ENCODE measurements at places on chromosomes 5 and 9.

- DNase-seq, result peak; percentile 18
Observed at GRCh38 chr5:88203981-88204750, 64.5 kb downstream of the TMEM161B start.

DNA sequence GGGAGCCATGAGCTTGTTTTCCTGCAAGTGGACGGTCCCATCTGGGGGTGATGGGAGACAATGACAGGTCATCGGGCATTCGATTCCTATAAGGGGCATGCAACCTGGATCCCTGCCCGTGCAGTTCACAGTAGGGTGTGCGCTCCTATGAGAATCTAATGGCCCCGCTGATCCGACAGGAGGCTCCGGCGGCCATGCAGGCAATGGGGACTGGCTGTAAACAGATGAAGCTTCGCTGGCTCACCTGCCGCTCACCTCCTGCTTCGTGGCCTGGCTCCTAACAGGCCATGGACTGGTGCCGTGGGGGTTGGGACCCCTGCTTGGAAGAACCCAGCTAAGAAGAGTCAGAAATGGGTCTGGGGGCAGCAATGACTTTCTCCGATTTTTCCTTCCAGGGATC, 21.0 kb downstream of the PAEP start:
- no peak for DNase-seq

DNA sequence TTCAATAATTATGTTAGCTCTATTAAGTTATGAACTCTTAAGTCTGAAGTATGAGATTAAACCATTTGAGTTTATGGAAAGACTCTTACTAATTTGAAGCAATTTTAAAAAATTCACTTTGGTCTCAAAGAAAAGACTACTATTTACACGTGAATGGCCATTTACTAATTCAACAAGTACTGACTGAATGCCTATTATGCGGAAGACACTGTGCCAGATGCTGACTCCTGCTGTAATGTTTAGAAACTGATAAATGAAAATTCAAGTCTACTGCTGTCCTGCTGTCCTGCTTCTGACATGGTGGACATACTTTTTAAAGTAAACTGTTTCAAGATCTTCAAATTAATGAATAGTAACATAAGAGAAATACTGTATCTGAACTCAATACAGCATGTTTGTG, 116.2 kb downstream of the MPDZ start:
- DNase-seq, result no peak

DNA sequence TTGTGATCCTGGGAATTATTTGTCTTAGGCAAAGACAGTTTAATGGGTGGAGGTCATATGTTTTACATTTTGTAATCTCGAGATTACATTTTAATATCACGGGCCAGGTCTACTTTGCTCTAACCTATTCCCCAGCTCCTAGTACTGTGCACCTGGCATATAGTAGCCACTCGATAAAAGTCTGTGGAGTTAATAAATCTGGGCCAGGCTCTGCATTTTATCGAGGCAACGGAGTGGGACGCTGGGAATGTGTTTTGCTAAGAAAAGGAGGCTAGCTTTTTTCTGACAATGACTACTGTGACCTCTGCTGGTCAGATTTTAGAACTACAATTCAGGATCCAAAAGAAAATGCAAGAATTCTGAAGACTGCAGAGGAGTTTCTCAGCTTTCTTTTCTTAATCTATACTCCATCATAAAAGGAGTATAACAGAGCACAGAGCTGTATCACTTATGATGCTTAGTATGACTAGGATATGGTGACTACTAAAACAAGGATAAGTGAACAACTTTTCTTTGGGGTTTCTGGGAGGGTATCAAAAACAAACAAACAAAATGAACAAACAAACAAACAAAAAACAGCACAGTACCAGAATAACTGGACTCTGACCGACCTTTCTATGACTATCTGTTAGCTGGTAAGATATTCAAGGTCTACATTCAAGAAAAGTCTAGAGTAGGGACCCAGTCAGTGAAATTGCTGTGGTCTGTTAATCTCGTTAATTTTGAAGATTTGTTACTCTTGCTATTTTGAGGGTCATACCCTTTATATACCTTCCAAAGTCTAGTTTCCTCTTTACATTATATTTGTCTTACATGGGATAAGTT, 46.1 kb upstream of the CER1 start:
- DNase-seq, result no peak

GRCh38 chr5:166746506-166746905, 1544.9 kb upstream of the WWC1 start:
- DNase-seq, result no peak

- DNase-seq, result no peak
Observed at GRCh38 chr5:137367951-137368350, 131.2 kb downstream of the SPOCK1 start.

GRCh38 chr5:29148581-29148980, 2044.9 kb upstream of the CDH6 start:
- DNase-seq, result no peak

GRCh38 chr5:113381791-113382190, 53.0 kb downstream of the TSSK1B start:
- DNase-seq, result no peak

- DNase-seq, result peak; percentile 39
Observed at GRCh38 chr9:134099123-134099761, 31.4 kb upstream of the BRD3 start.

Data from stimulated activated CD8-positive, alpha-beta memory T cell treated with anti-CD3 and anti-CD28 coated beads, Interleukin-15, amount 100 ng/mL, for 1 hour (primary cell).